Right atrium auricular region (tissue), 2 donors: ENCODE measurements at places on chromosomes 1 and 21. TPM values are rescaled to one million over a fixed set of nuclear protein-coding genes. Genes with fewer than 3 reads are reported as not detected.

The TTC24 gene
- not detected for total RNA-seq

The LENEP gene
- not detected for total RNA-seq

The RNF223 gene
- total RNA-seq = not detected

DNA sequence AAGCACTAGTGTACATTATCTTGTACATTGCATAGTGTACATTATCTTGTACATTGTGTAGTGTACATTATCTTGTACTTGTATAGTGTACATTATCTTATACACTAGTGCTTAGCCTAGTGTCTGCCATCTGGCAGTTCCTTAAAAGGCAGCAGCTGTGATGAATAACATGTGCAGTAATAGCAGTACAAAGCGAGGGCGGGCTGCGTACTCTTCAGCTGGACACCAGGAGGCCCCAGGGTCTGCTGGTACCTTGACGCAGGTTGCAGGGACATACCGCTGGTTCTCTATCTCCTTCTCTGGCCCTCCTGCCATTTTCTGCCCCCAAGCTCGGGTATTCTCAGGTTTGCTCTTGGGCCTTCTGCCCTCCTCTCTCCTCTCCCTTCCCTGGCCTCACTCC lies 149.6 kb downstream of the SEC16B start:
- DNase-seq = no peak

GRCh38 chr1:67194209-67194863 lies 28.1 kb downstream of the IL23R start:
- no peak for DNase-seq

GRCh38 chr1:44406737-44407429 lies 1.8 kb downstream of the RNF220 start:
- no peak for DNase-seq

GRCh38 chr21:24514081-24514733 lies 1093.1 kb downstream of the MRPL39 start:
- DNase-seq = no peak

GRCh38 chr1:12438349-12438924 lies 179.6 kb downstream of the DHRS3 start:
- no peak for DNase-seq

The YTHDF2 gene
- 37.8 TPM for total RNA-seq

DNA sequence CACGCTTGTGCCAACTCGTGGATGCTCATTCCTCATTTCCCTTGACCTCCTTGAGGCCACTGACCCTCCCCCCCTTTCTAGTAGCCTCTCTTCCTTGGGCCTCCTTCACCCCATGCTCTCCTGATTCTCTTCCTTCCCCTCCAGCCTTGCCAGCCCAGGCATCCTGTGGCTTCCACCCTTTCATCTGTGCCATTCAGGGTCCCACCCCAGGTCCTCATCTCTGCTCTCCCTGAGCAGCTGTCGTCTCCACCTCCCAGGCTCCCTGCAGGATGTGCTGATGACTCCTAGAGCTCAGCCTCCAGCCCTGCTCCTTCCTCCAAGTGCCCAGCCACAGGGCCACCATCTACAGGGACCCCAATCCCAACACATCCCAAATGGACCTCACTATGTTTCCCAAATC lies 197.4 kb downstream of the GRIK3 start:
- no peak for DNase-seq

The ATP1A2 gene
- 146 TPM for total RNA-seq

- DNase-seq = no peak
Observed at GRCh38 chr1:221689138-221689537, 52.8 kb downstream of the DUSP10 start.

- no peak for DNase-seq
Observed at GRCh38 chr1:173489149-173489600, 12.0 kb downstream of the PRDX6 start.

The MTMR11 gene
- 1.6 TPM for total RNA-seq

DNA sequence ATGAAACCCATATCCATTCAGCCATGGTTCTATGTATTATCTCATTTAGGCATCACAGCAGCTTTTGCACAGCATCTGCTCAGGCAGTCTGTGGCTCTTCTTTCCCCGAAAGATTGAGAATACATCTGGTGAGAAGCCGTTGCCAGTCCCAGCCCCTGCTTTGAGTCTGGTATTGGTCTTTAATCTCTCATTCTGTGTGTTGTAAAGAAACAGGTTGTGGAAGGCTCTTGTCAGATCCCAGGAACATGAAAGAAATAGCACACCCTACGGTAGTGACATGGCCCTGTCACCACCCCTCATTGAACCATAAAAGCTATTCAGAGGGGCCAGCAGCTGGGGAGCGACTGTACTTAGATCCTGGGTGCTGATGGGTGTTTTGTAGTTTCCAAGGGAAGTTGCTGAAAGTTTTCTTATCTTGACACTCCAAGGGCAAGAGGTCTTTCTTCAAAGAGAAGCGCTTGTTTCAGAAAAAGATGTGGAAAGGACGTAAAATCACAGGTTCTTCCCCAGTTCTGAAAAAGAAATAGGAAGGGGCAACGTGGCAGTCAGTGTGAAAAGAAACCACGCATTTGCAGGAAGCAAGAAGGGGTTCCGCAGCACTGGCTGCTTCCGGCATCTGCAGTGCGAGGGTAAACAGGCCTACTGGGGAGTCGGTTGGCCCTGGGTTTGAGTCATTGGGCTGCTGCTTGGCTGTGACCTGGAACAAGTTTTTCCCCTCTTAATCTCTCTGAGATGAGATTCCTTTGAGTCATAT lies 145.0 kb downstream of the DHRS3 start:
- no peak for DNase-seq

GRCh38 chr1:222632749-222633148 lies 14.9 kb downstream of the MIA3 start:
- DNase-seq = no peak

- no peak for DNase-seq
Observed at GRCh38 chr1:231418101-231418740, 3.9 kb downstream of the EGLN1 start.

The TTC39A gene
- 14.9 TPM for total RNA-seq

The TCP10L gene
- 1.1 TPM for total RNA-seq

DNA sequence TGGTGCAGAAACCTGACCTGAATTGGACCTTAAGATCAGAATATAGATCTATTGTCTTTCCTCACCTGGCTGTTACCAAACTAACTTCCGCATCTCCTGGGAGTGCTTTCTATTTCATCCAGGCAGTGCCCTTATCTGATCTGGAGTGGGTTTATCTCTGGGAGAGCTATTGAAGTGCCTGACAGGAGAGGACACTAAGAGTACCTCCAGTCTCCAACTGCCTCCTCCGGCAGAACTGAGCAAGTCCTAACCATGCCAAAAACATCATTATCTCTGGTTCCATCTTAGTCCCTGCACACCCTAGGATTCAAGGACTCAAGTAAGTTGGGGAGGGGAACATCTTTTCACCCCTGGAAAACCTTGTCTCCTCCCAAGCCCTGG lies 12.4 kb upstream of the KCNJ15 start:
- no peak for DNase-seq

DNA sequence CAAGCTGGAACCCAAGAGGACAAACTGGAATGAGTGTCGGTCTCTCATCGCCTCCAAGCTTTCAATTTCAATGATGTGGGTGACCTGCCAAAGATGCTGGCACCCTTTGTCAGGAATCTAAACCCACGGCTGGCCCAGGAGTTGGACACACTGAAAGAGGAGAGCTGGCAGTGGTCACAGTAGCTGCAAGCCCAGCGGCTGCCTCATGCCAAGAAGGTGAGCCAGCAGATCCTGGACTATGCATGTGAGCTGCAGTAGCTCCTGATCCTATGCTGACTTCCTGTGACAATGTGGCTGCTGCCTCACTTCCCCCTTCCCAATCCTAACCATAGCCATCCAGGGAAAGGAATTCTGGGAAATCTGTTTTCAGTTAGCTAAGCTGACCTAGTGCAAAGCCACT lies 117.0 kb upstream of the VAV3 start:
- no peak for DNase-seq
